Amygdala (tissue), 56 donors: ENCODE measurements at places on chromosomes 11 and 22.

DNA sequence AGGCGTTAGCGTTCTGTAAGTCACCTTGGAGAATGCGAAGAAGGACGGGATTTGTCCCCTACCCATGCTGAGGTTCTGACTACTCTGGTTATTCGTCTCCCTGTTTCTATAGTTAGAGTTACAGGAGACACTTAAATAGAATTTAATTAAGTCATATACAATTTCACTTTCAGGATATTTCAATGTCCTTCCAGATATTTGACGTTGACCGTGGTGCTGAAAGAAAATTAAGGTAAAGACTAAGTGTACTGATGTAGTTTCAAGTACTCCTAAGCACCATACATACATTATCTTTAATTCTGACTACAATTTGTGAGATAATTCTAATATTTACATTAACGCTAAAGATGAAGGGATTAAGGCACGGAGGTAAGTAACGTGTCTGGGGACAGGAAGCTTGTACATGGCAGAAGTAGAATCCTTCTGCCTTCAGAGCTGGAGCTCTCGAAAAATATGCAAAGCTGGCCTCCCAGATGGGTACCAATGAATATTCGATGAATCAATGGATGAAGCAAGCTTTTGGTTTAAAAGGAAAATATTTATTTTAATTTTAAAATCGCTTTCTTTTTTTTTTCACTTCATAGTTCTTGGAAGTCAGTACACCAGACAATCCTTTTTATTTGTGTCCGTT, 539 bp upstream of the SLC36A4 start:
- no peak for DNase-seq

DNA sequence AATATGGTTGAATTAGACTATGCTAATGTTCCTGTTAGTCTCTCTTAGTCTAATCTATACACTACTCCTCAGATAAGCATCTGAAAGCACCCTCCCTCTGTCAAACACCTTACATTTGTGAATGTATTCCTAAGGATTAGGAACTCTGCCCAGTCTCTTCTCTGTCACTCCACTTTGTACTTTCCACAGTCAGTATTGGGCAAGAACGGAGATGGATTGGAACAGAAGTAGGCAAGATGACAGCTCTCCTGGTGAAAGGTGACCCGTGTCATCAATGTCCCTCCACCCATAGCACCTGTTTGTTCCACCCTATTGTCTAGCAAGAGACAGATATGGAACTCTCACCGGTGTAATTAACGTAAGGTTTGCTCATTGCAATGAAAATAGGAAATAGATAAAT, 613.8 kb downstream of the CNTN5 start:
- no peak for DNase-seq

GRCh38 chr11:43788421-43788820, 92.2 kb upstream of the ALKBH3 start:
- no peak for DNase-seq

DNA sequence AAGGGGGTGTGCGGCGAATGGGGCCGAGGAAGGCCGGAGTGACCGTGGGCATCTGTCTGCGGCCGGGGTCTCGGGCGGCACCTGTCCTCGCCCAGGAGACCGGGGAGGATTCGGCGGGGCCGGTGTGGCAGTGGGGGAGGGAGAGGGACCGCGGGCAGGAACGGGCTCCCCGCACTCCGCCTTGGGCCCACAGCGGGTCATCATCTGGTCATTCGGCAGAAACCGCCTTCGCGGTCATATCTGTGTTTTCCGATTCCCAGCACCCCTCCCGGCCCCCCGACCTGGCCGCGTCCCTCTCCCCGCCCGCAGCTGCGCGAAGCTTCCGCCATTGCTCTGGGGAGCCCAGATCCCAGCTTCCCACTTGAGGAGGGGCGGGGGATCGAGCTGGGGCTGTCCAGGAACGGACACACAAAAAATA, 824 bp upstream of the CBX6 start:
- peak; percentile 49 for DNase-seq

DNA sequence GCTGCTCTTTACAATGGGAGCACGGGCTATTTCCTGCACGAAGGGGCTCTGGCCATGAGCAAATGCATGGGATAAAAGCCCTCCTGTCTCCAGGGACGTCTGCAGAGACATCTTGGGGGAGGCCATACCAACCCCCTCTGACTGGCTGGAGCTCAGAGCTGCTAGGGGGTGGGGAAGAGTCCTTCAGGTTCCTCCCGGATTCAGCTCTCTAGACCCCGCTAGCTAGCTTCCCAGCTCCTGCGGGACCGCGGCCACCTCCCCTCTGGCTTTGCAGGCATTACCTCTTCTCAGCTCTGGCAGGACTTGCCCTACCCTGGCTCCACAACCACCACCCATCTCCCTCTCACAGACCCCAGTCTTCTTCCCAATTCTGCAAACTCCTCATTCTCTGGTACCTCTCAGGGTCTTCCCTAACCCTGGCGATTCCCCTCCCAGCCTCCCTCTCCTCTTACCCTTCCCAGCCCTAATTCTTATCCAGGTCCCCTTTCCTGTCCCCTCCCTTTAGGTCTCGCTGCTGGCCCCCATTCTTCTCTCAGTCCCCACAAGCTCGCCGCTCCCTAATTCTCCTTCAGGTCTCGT, 802 bp downstream of the SYT13 start:
- DNase-seq = no peak

- no peak for DNase-seq
These were observed 60.6 kb upstream of the CD44 start for GRCh38 chr11:35078470-35078735.

DNA sequence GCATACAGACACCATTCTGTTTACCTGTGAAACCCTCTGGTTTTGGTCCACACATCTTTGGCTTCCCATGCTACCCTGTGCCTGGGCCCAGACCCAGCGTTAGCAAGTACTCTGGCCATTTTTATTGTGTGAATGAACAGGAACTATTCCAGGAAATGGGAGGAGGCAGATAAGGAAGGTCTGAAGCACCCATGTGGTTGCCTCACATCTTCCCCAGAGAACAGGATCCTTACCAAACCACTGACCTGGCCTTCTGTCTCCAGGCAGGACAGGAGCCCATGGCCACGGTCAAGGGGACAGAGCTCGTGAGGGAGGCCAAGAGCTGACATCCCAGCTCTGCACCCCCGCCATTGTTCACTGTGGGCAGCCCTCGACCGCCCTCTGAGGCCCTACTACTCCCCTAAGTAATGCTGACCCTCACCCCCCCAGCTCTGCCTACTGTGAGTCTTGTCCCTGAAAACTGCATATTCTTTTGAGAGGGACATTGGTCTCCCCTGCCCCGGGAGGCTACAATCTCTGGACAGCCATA, 97.7 kb upstream of the TP53I11 start:
- no peak for DNase-seq

DNA sequence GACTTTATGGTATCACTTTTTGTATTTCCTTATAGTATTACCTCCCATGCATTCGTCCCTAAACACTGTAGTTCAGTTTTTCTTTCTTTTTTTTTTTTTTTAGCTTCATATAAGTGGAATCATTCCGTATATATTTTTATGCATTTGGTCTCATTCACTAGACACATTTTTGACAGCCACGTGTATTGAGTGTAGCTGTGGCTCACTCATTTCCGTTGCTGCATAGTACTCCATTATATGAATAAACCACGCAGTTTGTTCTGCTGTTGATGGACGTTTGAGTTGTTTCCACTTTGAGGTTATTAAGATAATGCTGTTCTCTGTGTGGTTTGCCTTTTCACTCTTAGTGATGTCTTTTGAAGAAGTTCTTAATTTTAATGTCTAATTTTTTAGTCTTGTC, 8.4 kb downstream of the APLP2 start:
- DNase-seq = no peak

DNA sequence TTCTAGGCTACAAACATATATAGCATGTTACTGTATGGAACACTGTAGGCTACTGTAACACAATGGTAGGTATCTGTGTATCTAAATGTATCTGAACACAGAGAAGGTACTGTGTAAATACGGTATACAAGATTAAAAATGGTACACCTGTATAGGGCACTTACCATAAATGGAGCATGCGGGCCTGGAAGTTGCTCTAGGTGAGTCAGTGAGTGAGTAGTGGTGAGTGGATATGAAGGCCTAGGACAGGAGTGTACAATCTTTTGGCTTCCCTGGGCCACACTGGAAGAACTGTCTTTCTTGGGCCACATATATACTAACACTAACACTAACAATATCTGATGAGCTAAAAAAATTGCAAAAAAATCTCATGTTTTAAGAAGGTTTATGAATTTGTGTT, 21.4 kb downstream of the RNF141 start:
- no peak for DNase-seq

- no peak for DNase-seq
These were observed 89.5 kb downstream of the CWC15 start for GRCh38 chr11:94883878-94884277.

DNA sequence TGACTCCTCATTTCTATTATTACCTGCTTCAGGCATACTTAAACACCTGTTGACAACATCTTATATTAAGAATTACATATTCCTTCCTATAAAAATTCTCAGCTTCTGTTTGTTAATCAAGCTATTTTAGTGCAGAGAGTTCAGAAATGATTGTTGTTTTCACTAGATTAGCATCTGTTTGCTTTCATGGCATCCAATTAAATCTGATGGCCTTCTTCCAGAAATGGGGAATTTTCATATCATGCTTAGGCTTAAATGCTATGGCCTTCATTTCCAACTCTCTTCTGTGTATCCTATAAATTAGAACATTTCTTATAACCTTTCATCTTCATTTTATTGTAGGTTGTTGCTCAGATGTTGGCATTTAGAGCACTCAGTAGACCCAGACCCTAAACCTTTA, 180.0 kb downstream of the WNT11 start:
- DNase-seq = no peak

DNA sequence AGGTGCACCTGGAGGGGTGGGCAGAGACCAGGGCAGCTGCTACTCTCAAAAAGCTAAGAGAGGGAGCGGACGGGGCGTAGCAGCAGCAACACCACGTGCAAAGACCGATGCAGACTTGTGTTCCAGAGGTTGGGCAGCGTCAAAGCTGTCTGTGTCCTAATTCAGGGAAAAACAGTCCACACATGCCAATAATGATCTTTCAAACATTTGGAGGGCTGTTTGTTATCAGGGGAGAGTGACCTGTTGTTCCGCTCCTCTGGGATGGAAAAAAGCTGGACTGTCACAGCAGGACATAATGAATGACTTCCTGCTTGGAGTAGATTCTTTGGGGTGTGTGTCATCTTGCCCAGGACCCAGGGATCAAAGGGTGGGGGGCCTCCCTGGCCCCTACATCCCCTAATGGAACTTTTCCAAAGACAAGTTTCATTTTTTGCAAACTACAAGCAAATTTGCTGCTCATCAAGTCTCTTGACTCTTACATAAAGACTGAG, 6.2 kb upstream of the FBLN1 start:
- no peak for DNase-seq

DNA sequence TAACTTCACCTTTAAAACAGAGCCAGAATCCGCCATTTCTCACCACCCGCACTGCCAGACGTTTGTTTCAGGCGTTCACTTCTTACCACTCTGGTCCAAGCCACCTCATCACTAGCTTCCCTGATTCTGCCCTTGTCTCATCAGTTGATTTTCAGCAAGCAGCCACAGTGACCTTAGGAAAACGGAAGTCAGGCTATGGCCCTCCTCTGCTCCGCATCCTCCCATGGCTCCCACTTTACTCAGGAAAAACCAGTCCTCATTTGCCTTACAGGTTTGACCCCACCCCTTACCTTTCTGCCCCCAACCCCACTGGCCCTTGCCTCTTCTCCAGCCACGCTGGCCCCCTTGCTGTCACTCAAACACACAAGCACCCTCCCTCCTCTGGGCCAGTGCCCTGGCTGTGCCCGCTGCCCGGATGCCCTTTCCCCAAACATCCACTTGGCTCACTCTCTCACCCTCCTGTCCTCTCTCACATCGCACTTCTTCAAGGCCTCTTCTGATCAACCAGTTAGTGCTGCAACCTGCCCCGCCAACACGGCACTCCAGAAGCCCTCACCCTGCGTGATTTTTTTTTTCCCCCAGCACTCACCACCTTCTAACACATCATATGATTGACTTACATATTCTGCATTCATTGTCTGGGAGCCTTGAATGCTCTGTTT, 18.9 kb downstream of the TPST2 start:
- DNase-seq = no peak

- DNase-seq = no peak
These were observed 746.1 kb downstream of the LUZP2 start for GRCh38 chr11:25242928-25243327.

GRCh38 chr11:1134848-1135445, 22.8 kb upstream of the MUC5AC start:
- no peak for DNase-seq

DNA sequence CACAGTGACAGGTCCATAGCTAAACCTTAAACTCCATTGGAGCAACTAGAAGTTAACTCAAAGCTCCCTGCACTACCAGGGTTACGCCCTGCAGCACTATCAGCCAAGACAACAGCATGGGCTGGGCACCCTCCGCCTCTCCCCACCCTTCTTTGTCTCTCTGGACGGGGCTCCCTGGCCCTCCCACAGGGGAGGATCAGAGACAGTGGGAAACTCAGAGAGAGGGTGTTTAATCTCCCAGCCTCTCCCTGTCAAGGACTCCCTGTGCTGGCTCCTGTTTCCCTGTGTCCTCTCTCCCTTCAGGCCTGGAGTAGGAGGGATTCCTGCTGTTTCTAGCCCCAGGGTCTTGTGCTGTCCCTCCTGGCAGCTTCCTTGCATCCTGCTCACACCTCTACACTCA, 56.9 kb upstream of the CSNK2A3 start:
- no peak for DNase-seq

DNA sequence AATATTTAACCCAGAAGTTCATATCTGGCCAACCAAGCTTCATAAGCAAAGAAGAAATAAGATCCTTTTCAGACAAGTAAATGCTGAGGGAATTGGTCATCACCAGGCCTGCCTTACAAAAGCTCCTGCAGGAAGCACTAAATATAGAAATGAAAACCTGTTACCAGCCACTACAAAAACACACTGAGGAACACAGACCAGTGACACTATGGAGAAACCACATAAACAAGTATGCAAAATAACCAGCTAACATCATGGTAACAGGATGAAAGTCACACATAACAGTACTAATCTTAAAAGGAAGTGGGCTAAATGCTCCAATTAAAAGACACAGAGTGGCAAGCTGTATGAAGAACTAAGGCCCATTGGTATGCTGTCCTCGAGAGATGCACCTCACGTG, 311.4 kb downstream of the DYNC2H1 start:
- no peak for DNase-seq

- no peak for DNase-seq
These were observed 68.9 kb upstream of the SLC5A12 start for GRCh38 chr11:26790738-26791137.

DNA sequence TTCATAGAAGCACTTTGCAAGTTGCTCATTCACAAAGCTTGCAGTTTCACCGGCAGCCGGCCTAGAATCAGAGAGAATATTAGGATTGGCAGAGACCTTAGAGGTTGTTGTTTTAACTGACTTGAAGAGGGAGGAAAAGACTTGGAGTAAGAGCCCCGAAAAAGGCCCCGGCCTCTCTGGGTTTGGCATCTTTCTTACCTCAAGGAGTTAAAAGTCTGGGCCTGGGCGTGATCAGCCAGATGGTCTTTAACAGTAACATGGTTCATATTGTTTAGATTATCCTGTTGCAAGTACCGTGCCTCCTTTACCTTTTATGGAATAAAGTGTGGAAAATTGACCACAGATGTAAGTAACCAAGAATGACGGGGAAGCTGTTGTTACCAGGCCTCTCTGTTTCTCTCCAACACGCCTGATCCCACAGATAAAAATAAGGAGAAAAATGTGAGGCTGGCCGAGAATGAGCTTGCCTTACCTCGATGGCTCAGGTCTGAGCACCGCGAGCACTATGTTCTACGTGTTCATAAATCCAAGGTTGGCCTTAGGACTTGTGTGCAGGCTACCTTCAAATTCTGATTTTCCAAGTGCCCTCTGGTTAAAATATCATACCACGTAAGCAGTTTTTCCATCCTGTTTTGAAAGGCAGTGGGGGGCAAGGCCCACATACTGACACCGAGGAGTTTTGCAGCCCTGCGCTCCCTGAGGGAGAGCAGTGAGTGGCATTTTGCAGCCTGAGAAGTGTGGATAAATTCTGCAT, 56.4 kb downstream of the PARVA start:
- DNase-seq = no peak
